Stimulated activated CD4-positive, alpha-beta T cell treated with anti-CD3 and anti-CD28 coated beads, Interleukin-1b, Interleukin-23, amount 100 ng/mL, for 1 hour (primary cell): ENCODE measurements at places on chromosomes 6 and 20.

GRCh38 chr6:111605100-111605751 lies 452 bp downstream of the TRAF3IP2 start:
- no peak for DNase-seq

DNA sequence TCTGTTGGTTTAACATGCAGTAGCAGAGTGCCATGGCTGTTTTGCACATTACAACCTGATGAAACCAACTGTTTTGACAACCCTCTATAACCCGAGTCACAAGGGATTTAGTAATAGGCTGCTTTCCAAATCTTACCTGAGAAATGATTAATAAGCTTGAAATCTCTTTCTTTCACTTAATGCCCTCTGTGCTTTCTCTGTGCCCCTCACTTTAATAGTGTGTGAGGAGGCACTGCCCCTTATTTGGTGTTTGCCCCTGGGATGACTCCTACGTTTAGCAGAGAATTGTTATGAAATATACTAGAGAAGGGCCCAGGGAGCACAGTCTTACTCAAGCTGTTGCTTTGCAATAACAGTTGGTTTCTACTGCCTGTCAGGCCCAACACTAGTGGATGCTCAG lies 31.0 kb upstream of the PTCHD4 start:
- DNase-seq: no peak

DNA sequence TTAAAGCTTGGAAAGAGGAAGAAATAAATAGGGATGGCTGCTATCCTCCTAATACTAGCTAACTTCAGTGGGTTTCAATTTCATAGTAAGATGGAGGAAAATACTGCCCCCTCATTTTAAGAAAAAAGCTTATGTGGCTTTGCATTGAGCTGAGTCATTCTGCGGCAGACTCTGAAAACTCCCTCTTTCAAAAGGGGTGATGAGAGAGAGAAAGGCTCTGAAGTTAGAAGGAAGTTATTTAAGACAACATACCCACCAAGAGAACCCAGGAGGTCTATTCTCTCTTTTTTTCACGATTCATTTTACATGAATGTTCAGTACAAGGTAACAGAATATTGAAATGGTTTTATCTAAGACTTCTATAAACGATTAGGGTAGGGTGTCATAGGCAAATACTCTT lies 4.5 kb downstream of the PRDM13 start:
- DNase-seq: no peak

DNA sequence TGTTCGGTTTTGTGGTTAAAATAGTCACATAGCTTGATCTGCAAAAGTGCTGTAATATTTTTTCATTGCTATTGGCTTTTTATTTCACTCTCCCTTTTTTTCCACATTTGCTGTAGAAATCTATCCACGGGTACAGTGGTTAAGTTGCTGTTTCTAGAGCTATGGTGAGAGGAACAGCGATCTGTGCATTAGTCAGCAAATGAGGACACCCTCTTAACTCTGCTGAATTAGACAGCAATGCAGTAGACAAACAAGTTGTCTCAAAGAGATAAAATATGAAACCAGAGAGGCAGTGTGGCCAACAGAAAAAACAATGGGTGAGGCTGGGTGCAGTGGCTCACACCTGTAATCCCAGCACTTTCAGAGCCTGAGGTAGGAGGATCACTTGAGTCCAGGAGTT lies 17.6 kb upstream of the SYNJ2 start:
- no peak for DNase-seq

DNA sequence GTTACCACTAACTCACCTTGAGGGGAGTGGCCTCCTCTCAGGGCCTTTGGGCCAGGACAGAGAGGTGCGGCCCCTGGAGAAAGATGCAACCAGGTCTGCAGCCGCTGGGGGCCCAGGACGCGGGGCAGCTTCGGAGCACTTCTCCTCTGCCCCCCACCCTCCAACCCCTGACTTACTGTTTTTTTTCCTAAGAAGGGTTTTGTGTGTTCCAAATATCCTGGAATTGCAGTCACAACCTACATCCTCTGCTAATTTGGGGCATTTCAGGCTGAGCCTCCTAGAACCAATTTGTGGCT lies 1.7 kb downstream of the LINC00237 start:
- no peak for DNase-seq

DNA sequence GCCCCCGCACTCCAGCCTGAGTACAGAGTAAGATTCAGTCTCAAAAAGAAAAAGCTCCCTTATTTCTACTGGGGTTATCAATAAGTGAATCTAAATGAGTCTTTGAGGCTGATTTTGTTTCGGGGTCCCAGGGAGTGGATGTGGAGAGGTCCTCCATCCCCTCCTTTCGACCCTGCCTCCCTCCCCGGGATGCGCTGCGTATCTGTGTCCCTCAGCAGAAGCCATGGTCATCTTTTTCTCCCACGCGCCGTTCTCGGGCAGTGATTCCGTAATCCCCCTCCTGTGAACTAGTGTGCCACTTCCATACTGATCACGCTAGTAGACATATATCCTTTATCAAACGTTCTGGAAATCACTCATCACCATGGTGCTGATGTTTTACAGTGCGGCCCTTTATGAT lies 152.9 kb downstream of the CDH4 start:
- no peak for DNase-seq

DNA sequence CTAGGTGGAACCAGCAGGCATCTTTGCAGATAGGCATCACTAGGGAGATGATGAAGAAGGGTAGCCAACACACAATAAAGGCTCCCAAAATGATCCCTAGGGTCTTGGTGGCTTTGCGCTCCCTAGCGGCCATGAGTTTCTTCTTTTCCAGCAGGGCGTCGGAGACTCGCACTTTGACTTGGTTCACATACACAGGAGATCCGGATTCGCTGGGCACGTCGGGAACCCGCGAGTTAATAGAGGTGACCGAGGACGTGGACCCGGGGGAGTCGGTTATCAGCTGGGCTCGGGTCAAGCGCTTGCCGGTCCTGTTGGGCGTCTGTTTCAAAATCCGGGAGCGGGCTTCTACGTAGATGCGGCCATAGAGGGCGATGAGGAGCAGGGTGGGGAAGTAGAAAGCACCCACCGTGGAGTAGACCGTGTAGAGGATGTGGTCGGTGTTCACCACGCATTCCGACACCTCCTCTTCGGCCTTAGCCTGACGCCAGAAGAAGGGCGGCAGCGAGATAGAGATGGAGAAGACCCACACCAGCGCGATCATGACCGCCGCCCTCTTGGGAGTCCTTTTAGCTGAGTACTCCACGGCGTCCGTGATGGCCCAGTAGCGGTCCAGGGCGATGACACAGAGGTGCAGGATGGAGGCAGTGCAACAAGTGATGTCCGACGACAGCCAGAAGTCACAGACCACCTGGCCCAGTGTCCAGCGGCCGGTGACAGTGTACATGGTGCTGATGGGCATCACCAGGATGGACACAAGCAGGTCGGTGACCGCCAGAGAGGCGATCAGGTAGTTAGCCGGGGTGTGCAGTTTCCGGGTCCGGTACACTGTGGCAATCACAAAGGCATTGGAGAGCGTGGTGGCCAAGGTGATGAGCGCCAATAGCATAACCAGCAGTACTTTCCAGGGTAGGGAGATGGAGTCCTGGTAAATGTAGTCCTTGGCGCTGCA lies 658 bp downstream of the HTR1B start:
- DNase-seq: no peak

DNA sequence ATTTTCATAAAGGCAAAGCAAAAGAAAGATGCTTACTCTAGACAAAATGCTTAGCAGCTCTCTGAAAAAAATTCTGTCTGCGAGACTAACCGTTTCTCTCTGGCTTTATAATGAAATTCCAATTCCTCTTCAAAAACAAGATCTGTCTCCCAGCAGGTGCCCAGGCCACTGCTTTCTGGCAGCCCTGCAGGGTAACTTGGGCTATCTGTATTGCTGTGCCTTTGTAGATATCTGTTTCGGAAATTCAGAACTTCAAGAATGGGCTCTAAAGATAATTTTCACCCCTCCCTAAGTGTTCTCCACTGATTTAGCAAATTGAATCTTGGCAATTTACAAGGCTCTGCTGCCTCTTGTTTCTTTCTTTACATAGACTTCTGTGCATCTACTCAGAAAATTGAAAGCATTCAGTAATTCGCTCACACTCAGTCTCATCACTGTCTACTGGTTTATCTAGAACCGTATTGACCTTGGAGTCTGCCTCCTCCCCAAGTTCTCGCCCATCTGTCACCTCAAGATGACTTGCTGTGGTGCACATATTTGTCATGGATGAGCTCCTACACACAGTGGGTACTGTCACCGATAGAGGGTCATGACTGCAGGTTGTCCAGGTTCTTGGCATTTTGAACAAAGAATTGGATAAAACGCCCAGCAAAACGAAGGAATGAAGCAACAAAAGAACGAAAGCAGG lies 26.4 kb upstream of the FABP7 start:
- no peak for DNase-seq

- no peak for DNase-seq
Measured at GRCh38 chr6:5084781-5085647, at the start of gene PPP1R3G. TSS of gene PPP1R3G (plus strand) at chr6:5085341. CDS start at chr6:5085486, 145 bp downstream.

GRCh38 chr6:20599302-20600051 lies 65.2 kb downstream of the CDKAL1 start:
- no peak for DNase-seq

DNA sequence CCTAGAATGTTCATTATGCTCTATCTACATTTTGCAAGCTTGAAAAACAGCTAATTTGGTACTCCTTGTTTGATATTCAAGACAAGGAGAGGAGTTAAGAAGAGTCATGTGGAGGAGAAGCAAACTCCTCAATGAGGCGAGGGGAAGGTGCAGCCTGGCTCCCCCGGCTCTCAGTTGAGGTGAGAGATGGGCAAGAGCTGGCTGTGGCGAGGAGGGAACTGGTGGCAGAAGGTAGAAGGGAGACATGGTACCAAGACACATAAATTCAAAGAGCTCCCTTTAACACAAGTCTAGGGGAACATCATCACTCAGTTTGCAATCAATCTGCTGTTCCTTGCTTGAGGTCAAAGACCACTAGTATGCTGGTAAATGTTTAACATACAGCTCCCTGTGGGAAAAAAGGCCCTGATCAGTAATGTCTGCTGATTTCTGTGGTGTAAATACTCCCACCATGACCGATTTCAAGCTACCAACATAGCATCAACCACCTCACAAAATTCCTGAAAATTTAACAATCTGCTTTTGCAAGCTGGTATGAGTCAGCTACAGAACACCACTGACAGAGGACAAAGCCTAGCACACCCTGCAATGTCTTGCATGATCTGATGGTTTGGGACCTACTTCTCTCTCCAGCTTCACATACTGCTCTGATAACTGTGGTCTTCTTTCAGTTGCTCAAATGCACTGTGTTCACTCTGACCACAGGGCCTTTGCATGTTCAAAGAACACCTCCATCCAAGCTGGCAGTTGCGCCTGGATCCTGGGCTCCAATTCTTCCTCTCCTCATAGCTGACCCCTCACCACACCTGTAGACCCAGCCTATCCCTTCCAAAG lies 516.3 kb upstream of the CHD6 start:
- DNase-seq: no peak

DNA sequence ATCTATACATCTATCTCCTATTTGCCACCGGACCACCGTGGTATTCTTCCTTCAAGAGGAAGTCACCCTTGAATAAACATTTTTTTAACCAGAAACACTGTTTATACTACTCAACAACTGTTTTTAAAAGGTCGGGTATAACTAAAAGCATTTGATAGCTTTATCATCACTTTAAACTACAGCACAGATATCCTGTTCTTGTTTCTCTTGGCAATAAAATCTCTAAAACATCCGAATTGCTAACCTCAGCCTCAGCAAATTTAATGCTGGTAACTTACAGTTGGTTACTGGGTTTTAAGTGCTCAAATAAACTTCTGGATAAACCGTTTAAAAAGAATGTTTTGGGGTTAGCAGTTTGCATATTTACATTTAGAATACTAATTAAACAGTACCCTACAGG lies 20.4 kb downstream of the ZUP1 start:
- DNase-seq: no peak

DNA sequence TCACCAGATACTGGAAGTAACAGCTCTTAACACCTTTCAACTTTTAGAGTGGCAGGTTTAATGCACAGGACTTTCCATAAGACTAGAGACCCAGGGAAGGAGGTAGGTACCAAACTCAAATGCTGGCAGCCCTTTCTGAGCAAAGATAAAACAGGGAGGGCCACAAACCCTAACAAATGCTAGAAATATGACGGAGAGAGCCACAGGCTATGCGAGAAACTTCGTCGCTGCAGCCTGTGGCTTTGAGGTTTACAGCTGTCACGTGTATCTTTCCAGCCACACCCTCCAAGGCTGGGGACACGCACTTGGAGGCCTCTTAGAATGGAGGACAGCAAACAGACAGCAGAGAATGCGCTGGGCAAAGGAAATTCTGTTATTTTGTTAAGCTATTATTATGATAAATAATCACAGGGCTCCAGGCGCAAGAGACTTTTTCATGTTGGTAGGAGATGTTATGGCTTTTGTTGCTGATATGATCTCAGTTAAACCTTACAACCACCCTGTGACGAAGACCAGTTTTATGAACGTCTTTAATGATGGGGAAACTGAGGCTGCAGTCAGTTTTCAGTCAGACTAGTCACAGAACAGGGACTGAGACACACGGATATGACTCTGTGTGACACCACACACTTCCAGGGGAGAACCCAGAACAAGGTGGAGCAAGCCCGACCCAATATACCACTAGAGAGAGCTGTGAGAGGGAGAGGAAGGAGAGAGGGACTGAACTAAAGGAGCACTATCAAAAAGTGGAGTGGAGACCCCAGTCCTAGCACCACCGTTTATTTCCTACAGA lies 2.0 kb downstream of the TRAM2 start:
- no peak for DNase-seq

GRCh38 chr6:72031471-72031870 lies 145.1 kb downstream of the RIMS1 start:
- no peak for DNase-seq

- no peak for DNase-seq
Measured at GRCh38 chr6:67667637-67668422, 967.3 kb upstream of the ADGRB3 start.

- DNase-seq: no peak
Measured at GRCh38 chr6:170022827-170023619, 267.9 kb downstream of the DLL1 start.

DNA sequence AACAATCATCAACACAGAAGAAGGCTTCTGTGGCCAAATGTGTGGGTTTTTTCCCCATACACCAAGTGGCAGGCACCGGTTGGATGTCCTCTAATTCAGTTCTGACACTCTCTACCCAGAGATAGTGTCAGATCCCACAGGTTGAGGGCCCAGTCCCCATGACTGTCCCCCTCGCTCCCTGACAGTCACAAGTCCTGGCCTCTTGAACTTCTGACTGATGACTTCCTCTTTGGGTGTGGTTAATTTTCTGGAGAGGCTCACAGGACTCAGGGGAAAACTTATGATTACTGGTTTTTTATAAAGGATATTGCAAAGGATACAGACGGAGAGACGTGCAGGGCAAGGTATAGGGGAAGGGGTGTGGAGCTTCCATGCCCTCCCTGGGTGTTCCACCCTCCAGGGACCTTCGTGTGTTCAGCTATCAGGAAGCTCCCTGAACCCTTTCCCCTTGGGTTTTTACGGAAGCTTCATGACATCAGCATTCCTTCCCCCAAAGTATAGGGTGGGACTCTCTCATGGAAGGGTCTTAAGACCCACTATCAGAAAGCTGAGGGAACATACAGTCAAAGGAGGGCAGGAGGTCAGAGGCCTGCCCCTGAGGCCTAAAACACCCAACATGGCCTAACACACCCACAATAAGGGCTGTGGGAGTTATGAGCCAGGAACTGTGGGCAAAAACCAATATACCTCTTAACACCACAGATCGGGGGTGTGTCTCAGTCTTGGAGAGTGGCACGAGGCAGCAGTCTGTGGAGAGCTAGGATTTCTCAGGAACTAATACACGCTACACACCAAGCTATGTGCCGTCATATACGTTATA lies 33.3 kb downstream of the FARS2 start:
- no peak for DNase-seq

- DNase-seq: no peak
Measured at GRCh38 chr6:26438000-26438399, 2.3 kb upstream of the BTN3A3 start.

- no peak for DNase-seq
Measured at GRCh38 chr20:62352402-62353288, 14.5 kb downstream of the LAMA5 start.
